ENCODE measurements at places on chromosomes 5 and 9. TPM values are rescaled to one million over a fixed set of nuclear protein-coding genes. Genes with fewer than 3 reads are reported as not detected.

The GRAMD2B gene
- total RNA-seq, result 10.4 TPM

The STKLD1 gene
- 0.24 TPM for total RNA-seq

The POU5F2 gene
- 0.28 TPM for total RNA-seq

The PCDHGA9 gene
- total RNA-seq, result 0.09 TPM

The ZNF474 gene
- total RNA-seq, result not detected

The ZNF782 gene
- total RNA-seq, result 6.5 TPM

The FAM81B gene
- not detected for total RNA-seq

The C9 gene
- total RNA-seq, result not detected

The NADK2 gene
- total RNA-seq, result 24.3 TPM

The RASGEF1C gene
- not detected for total RNA-seq

The GLDC gene
- 3.8 TPM for total RNA-seq

The SCGB3A2 gene
- total RNA-seq, result not detected

The ZNF658 gene
- total RNA-seq, result 3.8 TPM

The GABRB2 gene
- not detected for total RNA-seq

The GFM2 gene
- 33.2 TPM for total RNA-seq

The SLCO4C1 gene
- 0.09 TPM for total RNA-seq

The ORM1 gene
- total RNA-seq, result not detected

The DNAI1 gene
- total RNA-seq, result not detected

The PTGER4 gene
- total RNA-seq, result 49.5 TPM

The TMED9 gene
- 138 TPM for total RNA-seq

The TMEM174 gene
- not detected for total RNA-seq

The ENTPD2 gene
- total RNA-seq, result not detected

The C9orf50 gene
- total RNA-seq, result not detected

The LIFR gene
- total RNA-seq, result not detected

The IL5 gene
- 84.3 TPM for total RNA-seq

The TMEM171 gene
- not detected for total RNA-seq

The FOXD4L3 gene
- not detected for total RNA-seq

The FCN1 gene
- total RNA-seq, result 2.3 TPM

The IFNK gene
- not detected for total RNA-seq

The ACTBL2 gene
- total RNA-seq, result not detected

The JAKMIP2 gene
- total RNA-seq, result 1.8 TPM

The SPATA31D1 gene
- total RNA-seq, result not detected

The SLC6A7 gene
- not detected for total RNA-seq

The HAVCR2 gene
- 6.6 TPM for total RNA-seq

The IFNA21 gene
- not detected for total RNA-seq

The CDC25C gene
- total RNA-seq, result 4.3 TPM

The ARID3C gene
- 0.22 TPM for total RNA-seq

The PIGO gene
- total RNA-seq, result 32.1 TPM

The NR5A1 gene
- not detected for total RNA-seq

The CTXN3 gene
- total RNA-seq, result not detected

The SPATA31A1 gene
- total RNA-seq, result not detected

The CDHR2 gene
- total RNA-seq, result 0.49 TPM

The FOXD4L6 gene
- not detected for total RNA-seq

The ZFP2 gene
- 0.31 TPM for total RNA-seq

The SLCO6A1 gene
- total RNA-seq, result not detected

The PTGDS gene
- total RNA-seq, result 0.49 TPM

The MAP3K1 gene
- 18.1 TPM for total RNA-seq

The NELFB gene
- 67.5 TPM for total RNA-seq

The FBP2 gene
- not detected for total RNA-seq

Measured in CD8-positive, alpha-beta memory T cell (primary cell).